ENCODE measurements at places on chromosomes 5 and 9.

GRCh38 chr5:143920772-143921171 is 108.8 kb downstream of the HMHB1 start:
- no peak for DNase-seq

DNA sequence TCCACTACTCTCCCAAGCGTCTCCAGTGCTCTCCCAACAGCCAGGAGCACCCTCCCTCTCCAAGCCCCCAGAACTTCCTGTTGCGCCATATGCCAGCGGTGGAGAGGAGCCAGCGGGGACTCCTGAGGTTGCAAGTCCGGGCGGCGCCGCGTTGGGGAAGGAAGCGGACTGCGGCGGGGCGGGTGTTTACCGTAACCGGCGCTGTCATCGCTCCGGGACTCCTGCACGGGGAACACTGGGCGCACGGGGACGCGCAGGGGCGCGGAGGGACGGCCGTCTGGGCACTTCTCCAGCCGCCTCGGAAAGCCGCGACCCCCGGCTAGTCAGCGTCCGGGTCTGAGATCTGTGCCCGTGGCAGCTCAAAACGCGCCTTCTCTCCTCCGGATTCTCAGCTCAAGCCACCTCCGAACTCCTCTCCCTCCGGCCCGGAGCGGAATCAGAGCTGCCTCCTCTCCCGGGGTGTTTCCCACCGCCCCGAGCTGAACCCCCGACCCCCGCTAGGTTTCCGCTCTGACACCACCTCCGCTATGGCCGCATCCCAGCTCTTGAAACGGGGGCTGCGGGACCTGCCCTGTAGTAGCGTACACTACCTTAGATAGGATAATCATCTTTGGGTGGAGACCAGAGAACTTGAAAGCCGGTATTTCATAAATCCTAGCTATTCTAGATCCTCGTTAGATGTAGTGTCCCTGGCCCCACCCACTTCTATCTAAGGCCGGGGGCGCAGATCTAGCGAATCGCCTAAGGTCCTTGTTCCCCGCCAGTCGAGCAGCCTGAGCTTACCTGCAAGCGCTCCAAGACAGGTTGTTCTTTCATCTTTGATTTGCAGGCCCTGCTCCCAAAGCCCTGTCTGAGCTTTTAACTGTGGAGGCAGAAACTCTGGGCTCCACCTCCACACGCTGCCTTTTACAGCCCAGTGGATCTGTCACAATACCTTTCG is at the start of gene TRPM6:
TSS of gene TRPM6 (minus strand) at position 881 of the 940 bp plus-strand sequence. CDS start at position 816, 65 bp downstream.
- peak; percentile 56 for DNase-seq

- no peak for DNase-seq
Measured at GRCh38 chr5:178210073-178210535, 5.8 kb downstream of the HNRNPAB start.

DNA sequence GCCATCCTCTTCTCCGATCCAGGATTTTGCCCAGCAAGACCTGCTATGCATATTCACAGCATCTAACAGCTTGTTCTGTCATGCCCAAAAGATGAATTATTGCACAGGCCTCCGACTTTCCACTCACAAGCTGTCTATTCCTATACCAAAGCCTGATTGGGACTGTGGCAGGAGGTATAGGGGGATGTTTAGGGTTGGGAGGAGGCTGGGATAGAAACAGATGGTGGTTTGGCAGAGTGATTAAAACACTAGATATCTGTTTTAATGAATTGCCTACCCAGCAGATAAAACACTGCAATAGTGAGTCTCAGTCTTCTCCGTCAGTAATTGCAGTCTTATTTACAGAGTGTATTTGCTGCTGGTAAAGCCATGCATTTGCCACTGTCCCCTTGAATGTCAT is 215.3 kb downstream of the TLR4 start:
- DNase-seq: no peak

- no peak for DNase-seq
Measured at GRCh38 chr9:4421847-4422246, 68.4 kb upstream of the SLC1A1 start.

DNA sequence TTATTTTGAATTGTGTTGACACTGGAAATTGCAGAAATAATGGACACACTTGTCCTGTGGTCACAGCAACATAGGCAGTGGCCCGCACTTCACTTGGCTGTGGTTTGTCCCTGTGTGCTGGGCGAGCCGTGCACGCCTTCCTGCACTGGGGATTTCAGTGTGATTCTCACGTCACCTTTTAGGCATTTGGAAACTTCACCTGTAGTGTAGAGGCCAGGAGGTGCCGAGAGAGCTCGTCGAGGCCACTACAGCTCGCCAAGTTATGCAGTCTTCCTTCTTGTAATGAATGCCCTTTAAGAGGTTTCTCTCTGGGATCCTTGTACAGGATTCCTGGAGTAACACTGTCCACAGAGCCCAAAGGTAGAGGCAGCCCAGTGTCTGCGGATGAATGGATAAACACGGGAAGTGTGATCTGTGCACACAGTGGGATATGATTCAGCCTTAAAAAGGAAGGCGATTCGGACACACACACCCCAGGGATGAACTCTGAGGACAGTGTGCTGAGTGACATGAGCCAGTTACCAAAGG is 14.7 kb downstream of the TRAF2 start:
- no peak for DNase-seq

- DNase-seq: no peak
Measured at GRCh38 chr5:17305017-17305416, 87.6 kb downstream of the BASP1 start.

DNA sequence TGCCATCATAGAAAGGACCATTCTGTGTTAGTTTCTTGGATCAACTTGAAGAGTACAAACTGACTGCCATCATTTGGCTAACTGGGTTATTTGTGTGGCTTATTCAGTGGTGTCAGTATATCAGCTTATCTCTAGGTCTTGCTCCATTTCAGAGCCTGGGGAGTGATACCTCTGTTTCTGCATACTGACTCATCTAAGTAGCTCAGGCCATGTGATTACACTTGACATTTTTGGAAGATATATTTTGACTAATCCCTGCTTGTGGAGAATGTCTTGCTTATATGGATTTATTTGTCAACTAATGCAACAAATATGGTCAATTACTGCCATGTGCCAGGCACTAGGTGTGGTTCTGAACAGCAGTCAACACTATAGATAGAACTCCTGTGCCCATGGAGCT is 311.7 kb downstream of the YTHDC2 start:
- DNase-seq: no peak

GRCh38 chr5:65512170-65512937 is 30.6 kb upstream of the ADAMTS6 start:
- no peak for DNase-seq

- no peak for DNase-seq
Measured at GRCh38 chr9:113857875-113858274, 18.2 kb upstream of the ZNF618 start.

DNA sequence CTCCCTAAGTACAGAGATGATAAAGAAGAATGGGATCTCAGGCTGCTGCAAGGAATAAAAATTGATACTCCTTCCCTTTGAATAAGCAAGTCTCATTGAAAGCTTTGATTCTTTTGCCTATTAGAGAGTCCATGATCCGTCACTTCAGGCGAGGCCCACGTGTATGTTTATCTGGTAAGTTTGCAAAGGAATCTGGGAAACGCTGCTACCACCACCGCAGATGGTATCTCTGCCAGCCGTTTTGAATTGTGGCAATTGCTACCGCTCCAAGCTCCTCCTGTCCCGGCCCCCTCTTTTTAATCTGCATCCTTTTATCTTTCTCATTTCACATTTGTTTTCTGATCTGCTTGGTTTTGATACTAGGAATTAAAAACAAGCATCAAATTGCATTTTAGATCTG is 42.9 kb upstream of the GRIA1 start:
- DNase-seq: no peak

GRCh38 chr5:6700074-6700684 is 13.1 kb upstream of the TENT4A start:
- no peak for DNase-seq

GRCh38 chr5:83077662-83078261 is 415 bp downstream of the XRCC4 start:
- no peak for DNase-seq

GRCh38 chr5:168422431-168422830 is 63.8 kb upstream of the RARS1 start:
- no peak for DNase-seq

- DNase-seq: no peak
Measured at GRCh38 chr5:138386290-138386689, 33.8 kb downstream of the KDM3B start.

DNA sequence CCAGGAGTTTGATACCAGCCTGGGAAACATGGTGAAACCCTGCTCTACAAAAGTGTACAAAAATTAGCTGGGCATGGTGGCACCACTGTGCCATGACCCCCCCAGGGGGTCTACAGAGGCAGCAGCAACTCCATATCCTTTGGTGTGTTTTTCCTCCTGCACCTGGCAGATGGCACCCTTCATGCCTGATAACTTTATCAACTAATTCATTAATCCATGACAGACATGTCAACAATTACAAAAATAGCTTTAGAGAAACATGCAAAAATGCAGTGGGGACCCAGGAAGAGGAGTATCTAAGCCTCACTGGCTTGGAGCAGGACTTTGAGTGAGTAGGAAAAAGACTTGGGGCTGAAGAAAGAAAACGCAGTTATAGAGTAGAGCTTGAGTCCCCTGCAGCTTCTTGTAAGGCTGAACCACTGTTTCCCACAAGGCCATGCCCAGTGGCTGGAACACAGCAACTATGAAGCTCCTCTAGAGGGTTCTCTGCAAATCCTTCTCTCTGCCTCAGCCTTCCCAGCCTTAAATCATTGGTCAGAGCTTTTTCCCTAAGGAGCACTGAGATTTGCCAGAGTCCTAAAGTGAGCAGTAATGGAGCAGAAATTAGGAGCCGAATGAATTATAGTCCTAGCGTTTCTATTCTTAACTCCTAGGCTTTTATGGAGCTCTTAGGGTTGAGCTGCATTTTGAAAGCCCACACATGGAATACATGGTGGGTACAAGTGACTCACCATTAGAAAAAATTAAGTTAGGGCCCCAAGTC is 25.5 kb upstream of the B4GALT1 start:
- no peak for DNase-seq

- no peak for DNase-seq
Measured at GRCh38 chr9:20549053-20549452, 73.2 kb downstream of the MLLT3 start.

- DNase-seq: no peak
Measured at GRCh38 chr5:31492869-31493268, 39.0 kb downstream of the DROSHA start.

GRCh38 chr5:56264417-56265025 is 31.4 kb upstream of the ANKRD55 start:
- no peak for DNase-seq

DNA sequence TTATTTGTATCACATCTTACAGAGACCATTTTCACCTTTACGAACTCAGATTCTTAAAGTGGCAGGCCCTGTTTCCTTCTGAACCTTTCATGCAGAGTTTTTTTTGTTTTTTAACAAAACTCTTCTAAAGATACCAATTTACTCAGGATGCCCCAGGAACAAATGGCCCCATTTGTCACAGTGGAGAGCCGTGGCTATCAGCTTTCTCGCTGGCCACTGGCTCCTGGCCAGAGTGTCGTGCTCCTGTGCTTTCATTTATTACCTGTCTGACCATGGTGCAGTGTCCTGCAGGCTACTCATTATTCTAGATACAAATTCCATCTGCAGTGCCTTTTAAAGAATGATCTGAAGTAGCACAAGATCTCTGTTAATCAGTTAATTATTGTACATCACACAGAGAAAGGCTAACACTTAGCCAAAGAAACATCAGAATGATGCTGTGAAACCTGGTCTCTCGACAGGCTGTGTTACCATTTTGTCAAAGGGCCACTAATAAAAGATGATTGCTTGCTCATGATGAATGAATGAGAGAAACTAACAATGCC is 27.8 kb downstream of the ADRA1B start:
- DNase-seq: no peak

- no peak for DNase-seq
Measured at GRCh38 chr9:92563116-92564100, 27.6 kb upstream of the ECM2 start.

DNA sequence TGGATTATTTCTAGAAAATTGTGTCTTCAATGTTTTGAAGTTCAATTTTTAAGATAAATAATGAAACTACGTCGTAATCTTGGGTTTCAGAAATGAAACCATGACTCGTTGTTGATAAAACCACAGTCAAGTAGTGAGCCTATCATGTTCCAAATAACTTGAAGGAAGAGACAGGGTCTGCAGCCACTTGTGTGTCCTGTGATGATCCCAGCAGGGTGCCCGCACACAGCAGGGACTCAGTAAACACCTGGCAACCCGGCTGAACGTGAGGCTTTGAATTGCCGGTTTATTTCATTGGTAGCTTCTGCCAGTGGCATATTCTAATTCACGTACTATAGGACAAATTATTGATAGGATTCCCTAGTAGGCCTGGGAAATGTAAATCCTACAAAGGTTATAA is 679.6 kb downstream of the IRX1 start:
- DNase-seq: no peak

GRCh38 chr9:86545090-86545489 is 190.9 kb upstream of the TUT7 start:
- no peak for DNase-seq

DNA sequence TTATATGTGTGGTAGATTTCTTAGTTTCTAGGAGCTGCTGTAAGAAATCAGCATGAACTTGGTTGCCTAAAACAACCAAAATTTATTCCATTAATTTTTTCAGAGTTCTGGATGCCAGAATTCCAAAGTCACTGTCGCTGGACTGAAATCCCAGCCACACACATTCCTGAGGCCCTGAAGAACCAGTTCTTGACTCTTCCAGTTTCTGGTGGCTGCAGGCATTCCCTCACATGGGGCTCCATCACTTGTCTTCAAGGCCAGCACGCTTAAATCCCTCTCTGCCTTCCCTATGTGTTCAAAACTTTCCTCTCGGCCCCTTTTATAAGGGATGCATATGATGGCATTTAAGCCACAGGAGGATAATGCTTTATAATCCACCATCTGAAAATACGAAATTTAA is 1237.5 kb upstream of the CDH9 start:
- DNase-seq: no peak

GRCh38 chr9:2208465-2208864 is 193.3 kb downstream of the SMARCA2 start:
- DNase-seq: no peak

DNA sequence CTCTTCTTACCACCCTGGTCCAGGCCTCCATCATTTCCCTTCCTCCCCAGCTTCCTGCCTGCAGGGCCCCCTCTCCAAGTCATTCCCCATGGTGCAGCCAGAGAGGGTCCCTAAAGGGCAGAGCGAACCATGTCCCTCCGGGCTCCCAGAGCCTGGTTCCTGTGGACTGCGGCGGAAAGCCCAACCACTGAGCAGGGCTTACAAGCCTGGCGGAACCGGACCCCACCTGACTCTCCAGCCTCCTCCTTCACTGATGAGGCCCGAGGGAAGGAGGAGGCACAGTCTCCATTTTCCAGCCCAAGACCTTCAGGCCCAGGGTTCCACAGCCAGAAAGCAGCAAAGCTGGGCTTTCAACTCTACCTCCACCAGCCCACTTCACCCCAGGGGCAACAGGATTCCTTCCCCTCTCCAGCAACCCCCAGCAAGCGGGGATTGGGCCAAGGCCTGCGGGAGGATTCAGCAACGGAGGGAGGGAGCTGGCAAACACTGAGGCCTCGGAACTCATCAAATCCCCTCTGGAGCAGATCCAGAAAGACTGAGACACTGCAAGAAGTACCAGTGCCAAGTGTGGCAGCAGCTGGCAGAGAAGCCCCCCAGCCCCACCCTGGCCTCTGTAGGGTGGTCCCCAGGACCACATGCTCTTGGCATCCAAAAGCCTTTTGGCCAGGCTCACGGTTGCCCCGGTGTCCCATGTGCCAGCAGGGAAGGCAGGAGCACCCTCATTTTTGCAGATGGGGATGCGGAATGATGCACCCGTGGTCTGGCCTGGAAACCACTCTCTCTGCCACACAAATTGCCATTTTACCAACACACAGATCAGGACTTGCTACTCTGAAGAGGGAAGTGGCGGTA is 3.1 kb downstream of the FAM163B start:
- DNase-seq: no peak

- no peak for DNase-seq
Measured at GRCh38 chr9:131839281-131840084, 99.6 kb upstream of the RAPGEF1 start.
